ENCODE measurements at places on chromosomes 4 and X. TPM values are rescaled to one million over a fixed set of nuclear protein-coding genes. Genes with fewer than 3 reads are reported as not detected.

DNA sequence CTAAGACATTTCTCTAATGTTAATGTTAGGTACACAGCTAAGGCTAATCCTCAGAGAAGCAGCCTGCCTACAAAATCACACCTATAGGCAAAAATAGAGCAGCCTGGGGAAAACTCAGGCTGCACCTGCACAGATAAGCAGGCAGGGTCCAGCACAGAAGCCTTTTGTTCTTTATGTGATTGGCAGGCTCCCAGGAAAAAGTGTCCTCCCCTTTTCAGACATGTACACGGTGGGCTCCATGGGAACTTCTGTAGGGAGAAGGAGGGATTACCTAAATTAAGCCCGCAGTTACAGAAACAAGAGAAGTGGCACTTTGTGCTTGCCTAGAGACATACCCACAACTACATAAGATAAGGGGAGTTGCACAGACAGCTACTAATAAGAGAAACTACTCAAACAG lies 4.0 kb upstream of the HSPA4L start:
- no peak for DNase-seq

- DNase-seq: no peak
Measured at GRCh38 chrX:102712216-102712966, at the start of gene GPRASP2. Gene GPRASP2, plus strand, starts transcription at chrX:102712448. Its CDS starts 2,422 bp downstream, at chrX:102714870.

DNA sequence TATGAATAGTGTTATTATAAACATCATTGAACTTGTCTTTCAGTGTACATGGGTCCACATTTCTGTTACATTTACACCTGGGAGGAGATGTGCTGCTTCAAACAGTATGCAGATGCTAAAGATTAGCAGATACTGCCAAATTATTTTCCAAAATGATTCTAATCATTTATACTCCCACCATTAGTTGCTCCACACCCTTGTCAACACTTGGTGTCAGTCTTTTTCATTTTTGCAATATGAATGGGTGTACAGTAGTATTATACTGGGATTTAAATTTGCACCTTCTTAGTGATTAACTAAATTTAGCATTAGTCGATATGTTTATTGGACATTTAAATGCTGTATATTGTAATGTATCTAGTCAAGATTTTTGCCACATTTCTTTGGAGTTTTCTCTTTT lies 131.6 kb upstream of the GRID2 start:
- DNase-seq: no peak

DNA sequence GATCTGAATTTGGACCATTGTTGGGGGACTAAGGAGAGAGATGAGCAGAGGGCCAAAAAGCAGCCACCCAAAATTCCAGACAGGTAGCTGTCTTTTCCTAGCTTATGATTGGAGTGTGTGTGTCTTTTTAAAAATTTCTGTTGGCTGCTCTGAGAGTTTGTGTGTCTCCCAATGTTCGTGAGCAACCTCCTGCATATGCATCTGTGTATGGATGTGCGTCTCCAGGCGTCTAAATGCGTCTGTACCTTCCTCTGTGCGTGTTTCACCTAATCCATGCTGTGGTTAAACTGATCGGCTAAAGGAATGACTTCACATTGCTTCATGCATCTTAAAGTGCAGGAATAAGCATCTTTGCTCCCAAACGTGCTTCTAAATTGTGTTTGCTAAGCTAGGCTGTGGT lies 65.5 kb upstream of the LAS1L start:
- peak; percentile 8 for DNase-seq

TDO2 gene
- not detected for total RNA-seq

GRCh38 chr4:52410971-52411370 lies 248.1 kb downstream of the USP46 start:
- DNase-seq: no peak

All from osteocyte (in vitro differentiated cells).